ENCODE measurements at places on chromosomes 13 and 19.

DNA sequence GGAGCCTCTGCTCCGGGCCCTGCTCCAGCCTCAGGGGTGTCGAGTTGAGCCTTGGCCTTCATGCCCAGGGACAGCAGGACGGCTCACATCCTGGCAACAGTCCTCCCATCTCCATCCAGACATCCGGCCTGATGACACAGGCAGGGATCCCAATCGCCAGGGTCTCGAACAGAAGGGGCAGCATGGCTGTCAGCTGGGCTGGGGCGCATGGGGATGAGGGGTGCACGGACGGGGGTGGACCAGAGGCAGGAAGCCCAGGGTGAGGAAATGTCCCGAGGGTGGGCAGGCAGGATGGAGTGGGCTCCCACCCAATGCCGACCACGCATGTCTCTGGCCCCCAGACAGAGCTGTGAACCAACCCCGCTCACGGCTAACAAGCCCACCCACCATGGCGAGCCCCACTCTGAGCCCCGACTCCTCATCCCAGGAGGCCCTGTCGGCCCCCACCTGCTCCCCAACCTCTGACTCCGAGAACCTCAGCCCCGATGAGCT is 16.2 kb downstream of the EVI5L start:
- DNase-seq, result no peak

- no peak for DNase-seq
Observed at GRCh38 chr13:77833331-77833863, 85.2 kb downstream of the EDNRB start.

GRCh38 chr13:40060296-40061007 is 405.0 kb downstream of the COG6 start:
- peak; percentile 46 for DNase-seq

DNA sequence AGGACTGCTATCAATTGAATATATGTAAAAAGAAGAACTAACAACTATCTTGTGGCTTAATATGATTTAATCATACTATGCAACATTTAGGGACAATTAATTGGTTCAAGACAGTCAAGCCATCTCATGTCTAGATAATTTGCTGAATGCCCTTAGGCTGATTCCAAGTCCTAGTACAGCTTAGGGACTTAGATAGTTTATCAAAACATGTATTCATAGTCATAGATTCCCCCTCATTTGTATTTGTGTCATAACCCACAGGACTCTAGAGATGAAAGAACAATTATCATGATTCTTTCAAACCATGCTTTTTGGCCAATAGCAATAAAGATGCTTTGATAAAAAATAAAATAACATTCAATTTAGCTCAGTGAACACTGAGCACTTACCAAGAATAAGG is 607.6 kb downstream of the SLITRK1 start:
- DNase-seq, result no peak

DNA sequence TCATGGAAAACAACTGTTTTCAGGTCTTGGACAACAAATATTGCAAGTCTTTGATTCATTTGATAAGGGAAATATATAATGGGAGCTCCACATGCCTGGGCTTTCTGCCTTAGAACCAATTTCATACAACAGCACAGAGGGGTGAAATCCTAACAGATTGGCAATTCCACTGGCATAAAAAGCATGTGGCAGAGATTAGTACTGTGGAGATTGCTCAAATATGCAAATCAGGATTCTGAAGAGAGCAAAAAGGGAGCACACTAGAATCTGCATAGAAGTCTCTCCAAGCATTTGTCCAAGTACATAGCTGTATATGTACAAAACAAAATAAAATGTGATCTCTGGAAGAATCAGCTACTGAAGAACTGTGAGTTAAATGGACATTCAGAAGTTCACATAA is 312.9 kb upstream of the SLITRK5 start:
- no peak for DNase-seq

GRCh38 chr13:66809485-66809884 is 420.7 kb downstream of the PCDH9 start:
- DNase-seq, result no peak

DNA sequence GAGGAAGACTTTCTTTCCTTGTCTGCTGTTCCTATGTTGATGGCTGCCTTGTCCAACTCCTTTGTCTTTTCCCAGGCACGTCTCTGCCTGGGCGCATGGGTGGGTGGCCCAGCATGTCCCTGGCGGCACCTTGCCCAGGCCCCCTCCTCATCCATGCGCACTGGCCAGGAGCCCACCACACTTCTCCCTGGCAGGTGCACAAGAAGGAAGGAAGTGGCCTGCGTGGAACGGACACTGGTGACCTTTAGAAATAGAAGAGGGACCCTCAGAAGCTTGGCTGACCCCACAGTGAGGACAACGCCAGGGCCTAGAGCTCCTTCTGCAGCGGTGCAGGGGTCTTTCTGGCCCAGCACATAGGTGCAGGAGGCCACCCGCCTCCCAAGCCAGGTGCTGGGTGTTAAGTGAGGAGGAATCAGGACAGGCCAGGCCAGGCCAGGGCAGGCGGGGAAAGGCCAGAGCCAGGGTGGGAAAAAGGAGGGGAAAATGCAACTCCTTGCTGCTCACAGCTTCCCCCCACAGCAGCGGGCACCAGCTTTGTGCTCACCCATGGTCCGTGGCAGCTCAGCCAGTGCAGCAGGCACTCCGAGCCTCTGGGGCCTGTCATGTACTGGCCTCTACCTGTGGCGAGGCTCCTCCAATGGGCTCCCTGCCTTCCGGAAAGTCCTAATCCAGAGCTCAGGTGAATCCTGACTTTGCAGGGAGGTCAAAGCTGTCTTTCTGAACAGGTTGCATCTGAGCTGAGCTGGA is 104.0 kb downstream of the SOX1 start:
- no peak for DNase-seq

DNA sequence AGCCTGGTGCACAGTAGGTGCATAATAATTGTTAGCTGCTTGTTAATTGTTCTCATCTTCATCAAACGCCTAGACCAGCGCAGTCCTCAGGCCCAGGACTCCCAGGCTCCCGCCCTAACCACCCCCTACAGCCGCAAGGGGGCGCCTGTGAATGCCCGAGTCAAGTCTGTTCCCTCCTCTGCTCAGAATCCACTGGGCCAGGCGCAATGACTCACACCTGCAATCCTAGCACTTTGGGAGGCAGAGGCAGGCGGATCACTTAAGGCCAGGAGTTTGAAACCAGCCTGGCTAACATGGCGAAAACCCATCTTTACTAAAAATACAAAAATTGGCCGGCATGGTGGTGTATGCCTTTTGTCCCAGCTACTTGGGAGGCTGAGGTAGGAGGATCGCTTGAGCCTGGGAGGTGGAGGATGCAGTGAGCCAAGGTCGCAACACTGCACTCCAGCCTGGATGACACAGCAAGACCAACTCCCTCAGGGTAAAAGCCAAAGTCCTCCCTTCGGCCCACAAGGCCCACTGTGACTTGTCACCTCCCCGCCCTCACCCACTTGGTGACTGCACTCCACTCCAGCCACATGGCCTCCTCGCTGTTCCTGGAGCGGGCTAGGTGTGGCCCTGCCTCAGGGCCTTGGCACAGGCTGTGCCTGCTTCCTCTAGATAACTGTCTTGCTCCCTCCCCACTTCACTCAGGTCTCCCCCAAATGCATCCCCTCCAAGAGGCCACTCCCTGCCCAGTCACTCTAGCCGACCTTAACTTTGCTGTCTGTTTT is 9.1 kb downstream of the ZNF653 start:
- no peak for DNase-seq

GRCh38 chr13:109228211-109228610 is 558.2 kb downstream of the IRS2 start:
- no peak for DNase-seq

DNA sequence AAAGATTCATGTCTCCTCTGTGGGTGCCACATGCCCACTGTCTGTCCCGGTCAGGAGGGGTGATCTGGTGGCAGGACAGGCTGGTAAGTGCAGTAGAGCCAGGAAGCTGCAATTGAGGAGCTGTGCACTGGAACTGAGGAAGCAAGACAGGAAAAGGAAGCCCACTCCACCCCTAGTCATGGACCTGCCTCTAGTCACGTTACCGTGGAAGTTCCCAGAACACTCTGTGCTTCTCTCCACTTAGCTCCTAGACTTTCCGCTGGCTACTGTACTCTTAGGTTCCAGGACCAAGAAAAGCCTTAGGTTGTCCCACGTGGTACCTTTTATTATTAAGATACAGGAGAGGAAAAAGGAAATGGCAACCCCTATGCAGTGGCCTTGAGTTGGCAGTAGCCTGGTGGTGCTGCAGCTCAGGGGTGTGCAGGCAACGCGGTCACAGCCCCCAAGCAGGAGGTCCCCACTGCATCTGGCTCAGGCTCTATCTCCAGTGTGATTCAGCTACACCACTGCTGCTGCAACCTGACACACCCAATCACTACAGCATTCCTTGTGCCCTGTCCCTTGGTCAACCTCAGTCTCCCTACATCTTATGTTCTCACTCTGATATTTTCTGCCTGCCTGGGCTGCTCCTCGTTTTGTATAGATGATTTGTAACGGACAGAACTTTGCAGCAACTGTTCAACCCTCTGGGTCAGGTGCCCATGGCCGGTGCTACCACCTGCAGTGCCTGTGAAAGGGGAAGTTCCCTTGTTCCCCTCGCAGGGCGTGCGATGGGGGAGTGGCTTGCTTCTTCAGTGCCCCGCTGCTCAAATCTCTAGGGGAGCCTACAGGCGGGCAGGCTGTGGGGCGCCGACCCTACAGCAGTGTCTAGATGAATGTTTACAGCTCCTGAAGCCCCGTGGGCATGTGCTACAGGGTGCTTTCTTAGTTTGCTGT is 24.4 kb upstream of the GPR12 start:
- DNase-seq, result no peak

DNA sequence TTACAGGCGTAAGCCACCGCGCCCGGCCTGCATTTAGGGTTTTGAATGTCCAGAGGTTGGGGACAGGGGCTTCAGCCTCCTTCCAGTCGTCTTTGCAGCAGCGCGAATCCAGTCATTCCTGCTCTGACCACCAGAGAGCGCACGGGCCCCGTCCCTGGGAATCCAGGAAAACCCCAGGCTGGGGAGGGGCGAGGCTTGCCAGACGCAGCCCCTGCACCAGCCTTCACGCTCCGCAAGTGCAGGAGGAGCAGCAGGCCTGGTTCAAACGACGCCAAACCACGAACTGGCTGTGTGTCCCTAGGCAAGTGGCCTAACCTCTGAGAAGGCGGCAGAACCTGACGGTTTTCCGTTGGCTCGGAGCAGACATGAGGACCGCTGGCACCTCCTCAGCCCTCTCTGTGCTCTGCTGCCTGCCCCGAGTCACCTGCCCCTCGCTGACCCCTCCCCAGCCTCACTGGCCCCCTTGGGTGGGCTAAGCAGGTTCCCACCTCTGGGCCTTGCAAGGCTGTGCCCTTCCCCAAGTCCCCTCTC is 2.0 kb upstream of the RNF126 start:
- DNase-seq, result peak; percentile 68

DNA sequence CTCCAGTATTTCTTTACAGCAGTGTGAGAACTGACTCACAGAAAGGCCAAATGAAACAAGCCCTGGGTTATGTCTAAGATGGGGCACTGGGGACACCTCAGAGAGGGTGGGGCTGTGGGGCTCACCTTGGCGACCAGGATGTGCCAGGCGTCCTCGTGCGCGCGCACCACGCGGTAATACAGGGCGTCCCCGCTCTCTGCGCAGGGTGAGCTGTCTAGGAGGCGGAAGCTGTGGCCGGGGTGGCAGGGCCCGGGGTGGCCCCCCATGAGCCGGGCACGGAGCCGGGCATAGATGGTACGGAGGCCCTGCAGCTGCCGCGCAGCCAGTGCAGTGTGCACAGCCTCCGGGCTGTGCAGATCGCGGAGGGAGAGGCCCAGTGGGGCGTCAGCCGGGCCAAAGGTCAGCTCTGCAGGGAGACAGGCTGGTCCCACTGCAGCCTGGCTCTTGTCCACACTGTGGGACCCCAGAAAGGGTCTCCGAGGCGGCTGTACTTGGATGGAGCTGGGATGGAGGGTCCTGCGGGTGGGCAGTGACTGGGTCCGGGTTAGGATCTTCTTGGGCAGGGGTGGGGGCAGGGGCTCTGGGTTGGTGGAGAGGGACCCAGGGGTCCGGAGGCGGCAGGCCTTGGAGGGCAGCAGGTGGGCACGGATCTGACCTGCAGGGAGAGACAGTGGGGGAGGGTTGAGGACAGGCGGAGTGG is 3.4 kb downstream of the PEAK3 start:
- no peak for DNase-seq

DNA sequence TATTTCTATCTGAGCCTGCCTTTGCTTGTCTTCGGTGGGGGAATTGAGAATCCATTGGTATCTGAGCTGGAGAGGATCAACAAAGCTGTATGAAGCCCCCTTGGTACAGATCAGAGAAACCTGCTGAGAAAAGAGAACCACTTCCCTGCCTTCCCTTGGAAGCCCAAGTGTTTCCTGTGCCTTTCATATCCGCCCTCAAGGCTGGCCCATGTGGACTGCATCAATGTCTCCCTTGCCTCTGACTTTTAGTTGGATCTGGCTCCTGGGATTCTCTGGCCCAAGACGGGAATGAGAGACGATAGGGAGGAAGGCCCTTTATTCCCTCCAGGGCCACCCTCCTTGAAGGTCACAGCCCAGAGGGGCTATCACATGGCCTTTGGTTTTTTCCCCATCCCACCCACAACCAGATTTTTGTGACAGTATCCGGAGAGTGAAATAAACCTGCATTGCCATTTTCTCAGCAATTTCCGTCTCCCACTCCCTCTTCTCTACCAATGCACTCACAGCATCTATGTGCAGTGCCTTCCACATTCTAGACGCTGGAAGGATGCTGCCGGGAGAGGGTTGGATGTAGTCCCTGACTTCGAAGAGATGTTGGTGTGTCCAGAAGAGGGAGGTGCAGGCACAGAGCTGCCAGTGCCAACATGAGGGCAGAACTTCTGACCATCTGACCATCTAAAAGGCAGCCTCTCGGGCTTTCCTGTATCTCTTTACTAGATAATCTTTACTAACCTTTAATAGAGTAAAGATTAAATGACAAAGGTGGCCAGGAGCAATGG is 63.8 kb downstream of the KCTD15 start:
- no peak for DNase-seq

GRCh38 chr19:35911173-35911572 is 3.1 kb upstream of the TYROBP start:
- DNase-seq, result no peak

DNA sequence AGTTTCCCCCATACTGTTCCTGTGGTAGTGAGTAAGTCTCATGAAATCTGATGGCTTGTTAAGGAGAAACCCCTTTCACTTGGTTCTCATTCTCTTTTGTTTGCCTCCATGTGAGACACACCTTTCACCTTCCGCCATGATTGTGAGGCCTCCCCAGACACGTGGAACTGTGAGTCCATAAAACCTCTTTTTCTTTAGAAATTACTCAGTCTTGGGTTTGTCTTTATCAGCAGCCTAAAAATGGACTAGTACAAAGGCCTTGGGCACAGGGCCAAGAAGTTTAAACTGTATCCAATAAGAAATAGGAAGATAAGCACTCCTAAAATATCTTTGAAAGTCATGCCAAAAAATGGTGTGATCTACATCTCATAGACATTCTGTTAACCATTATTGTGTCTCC is 176.9 kb downstream of the TBC1D4 start:
- no peak for DNase-seq

- no peak for DNase-seq
Observed at GRCh38 chr13:110136660-110137585, 170.0 kb downstream of the COL4A1 start.
